ENCODE measurements at places on chromosomes 7 and 10.

GRCh38 chr7:28207486-28208158 is 27.0 kb upstream of the JAZF1 start:
- DNase-seq, result no peak

- DNase-seq, result no peak
Observed at GRCh38 chr10:43000651-43001426, 76.0 kb upstream of the RET start.

GRCh38 chr10:45673074-45673648 is 589 bp upstream of the ZFAND4 start:
- peak; percentile 5 for DNase-seq

DNA sequence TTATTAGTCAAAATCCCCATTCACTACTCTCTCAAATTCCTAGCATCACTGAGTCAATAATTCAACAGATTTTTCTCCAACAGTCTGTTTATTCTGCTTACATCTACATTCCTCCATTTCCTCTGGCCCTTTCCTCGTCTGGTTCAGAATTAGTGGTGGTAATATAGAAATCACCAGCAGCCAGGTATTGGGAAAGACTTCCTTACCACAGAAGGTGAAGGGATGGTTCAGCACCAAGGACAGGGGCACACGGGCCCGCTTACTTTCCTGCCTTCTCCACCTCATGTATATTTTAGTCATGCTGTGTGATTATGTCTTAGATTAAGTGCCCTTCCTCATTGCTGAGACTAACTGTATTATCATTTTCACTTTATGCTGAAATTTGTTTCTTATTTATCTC is 70.4 kb upstream of the APBB1IP start:
- DNase-seq, result peak; percentile 60

GRCh38 chr10:112956631-112957350 is 6.7 kb downstream of the TCF7L2 start:
- DNase-seq, result no peak

- no peak for DNase-seq
Observed at GRCh38 chr10:16592378-16592777, 70.7 kb upstream of the C1QL3 start.

- no peak for DNase-seq
Observed at GRCh38 chr7:127527561-127527960, 57.8 kb downstream of the GCC1 start.

- no peak for DNase-seq
Observed at GRCh38 chr7:37786741-37787569, 61.4 kb upstream of the NME8 start.
